ENCODE measurements at places on chromosomes 11 and 22. TPM values are rescaled to one million over a fixed set of nuclear protein-coding genes. Genes with fewer than 3 reads are reported as not detected.

NAALAD2 gene
- total RNA-seq: not detected

VWA5A gene
- 6.8 TPM for total RNA-seq

OR8K1 gene
- total RNA-seq: not detected

ARHGAP42 gene
- 0.40 TPM for total RNA-seq

SERPIND1 gene
- not detected for total RNA-seq

TMA7B gene
- total RNA-seq: 5.3 TPM

MOV10L1 gene
- total RNA-seq: not detected

TREH gene
- total RNA-seq: not detected

C11orf65 gene
- total RNA-seq: 1.4 TPM

YAP1 gene
- total RNA-seq: not detected

IL17REL gene
- not detected for total RNA-seq

All from activated naive CD4-positive, alpha-beta T cell treated with anti-CD3 and anti-CD28 coated beads, Interleukin-2, amount 10 ng/mL, durations not matched to agents 5 hours and 36 hours (primary cell).